ENCODE measurements at places on chromosomes 12 and 14.

DNA sequence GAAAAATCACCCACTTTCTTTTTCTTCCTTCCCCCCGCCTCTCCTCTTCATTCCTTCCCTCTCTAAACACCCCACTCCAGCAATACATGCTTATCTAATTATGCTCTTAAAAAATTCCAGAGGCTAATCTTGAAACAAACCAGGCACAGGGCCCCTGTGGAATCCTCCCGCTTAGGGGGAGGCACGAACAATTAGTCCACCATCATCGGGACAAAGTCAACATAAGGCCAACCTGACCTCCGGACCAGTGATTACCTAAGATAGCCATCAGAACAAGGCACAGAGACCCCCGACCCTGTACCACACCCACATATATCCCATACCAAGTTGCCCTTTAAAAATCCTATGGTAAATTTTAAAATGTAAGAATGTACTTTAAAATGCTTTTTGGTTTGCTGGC lies 47.1 kb downstream of the KIF21A start:
- DNase-seq, result no peak

DNA sequence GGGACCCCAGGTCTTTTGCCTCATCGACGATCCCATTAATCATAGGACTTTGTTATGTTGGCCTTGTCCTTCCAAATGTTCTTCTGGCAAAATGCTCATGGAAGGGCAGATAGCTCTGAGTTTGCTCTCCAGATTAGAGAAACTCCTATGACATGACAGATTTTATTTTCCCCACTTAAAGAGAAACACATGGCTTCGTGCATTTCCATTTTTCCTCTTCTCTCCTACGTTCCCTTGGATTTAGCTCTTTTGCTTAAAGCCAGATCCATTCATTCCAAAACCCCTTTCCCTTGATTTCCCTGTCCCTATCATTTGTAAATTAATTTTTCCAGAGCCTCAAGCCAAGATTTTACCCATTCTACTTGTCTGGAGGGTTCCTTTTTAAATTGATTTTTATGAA lies 2.9 kb downstream of the PRIMA1 start:
- DNase-seq, result no peak

- DNase-seq, result no peak
Measured at GRCh38 chr12:47894068-47894467, 10.7 kb downstream of the VDR start.

GRCh38 chr12:78403681-78404080 lies 460.9 kb upstream of the SYT1 start:
- DNase-seq, result no peak

GRCh38 chr14:55530464-55530863 lies 49.5 kb upstream of the KTN1 start:
- DNase-seq, result no peak
